Stimulated activated CD8-positive, alpha-beta memory T cell treated with anti-CD3 and anti-CD28 coated beads, Interleukin-7, amount 100 ng/mL, for 48 hours (primary cell): ENCODE measurements at places on chromosomes 16 and 17.

DNA sequence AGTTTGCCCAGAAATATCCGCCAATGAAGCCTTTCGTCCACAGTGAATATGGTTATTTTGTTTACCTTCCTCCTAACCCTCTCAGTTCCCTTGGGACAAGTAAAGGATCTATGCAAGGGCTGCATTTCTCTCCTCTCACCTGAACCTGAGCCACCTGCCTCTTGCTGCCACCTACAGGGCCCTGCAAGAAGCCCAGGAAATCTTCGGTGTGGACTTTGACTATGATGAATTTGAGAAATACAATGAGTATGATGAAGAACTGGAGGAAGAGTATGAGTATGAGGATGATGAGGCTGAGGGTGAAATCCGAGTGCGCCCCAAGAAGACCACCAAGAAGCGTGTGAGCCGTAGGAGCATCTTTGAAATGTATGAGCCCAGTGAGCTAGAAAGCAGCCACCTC, 14.0 kb downstream of the SUPT6H start:
- no peak for DNase-seq

DNA sequence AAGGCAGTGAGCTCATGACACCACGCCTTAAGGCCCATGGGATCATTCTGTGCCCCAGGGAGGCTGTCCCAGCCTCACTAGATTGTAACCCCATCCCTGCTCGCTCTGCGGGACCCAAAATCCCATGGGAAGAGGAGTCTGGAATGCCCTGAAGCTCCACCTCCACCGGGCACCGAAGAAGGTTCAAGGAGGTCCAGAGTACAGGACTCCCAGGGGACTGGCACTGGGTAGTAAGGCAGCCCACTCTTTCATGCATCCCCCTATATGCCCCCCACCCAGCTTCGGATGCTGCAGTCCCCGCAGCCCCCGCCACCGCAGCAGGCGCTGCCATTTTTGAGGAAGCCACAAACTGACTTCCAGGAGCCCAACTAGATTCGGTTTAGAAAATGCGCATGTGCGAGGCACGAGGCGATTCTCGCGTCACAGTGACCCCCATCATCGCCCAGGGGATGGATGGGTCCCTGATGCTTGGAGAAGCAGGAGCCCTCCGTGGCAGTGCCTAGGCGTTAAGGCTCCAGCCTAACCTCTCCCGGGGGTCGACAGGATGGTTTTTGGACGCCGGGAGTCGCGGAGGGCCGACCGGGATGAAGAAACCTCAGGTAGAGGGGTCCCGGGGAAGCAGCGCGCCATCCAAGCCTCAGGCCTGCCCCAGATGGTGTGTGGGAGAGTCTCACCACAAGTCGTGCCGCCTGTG, 1681.0 kb downstream of the TP53TG3F start:
- DNase-seq = no peak

DNA sequence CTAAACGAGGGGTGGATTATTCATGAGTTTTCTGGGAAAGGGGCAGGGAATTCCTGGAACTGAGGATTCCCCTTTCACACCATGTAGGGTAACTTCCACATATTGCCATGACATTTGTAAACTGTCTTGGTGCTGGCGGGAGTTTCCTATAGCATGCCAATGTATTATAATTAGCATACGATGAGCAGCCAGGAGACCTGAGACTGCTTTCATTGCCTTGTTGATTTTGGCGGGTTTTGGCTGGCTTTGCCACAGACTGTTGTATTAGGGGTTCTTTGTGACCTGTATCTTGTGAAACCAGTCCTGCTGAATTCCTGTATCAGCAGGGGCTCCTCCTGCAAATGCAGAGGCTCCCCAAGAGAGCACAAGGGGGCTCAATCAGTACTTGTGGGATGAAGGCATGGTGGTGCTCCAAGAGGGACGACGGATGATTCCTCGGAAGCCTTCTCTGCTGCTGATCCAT, 104.4 kb upstream of the CACNG5 start:
- no peak for DNase-seq

DNA sequence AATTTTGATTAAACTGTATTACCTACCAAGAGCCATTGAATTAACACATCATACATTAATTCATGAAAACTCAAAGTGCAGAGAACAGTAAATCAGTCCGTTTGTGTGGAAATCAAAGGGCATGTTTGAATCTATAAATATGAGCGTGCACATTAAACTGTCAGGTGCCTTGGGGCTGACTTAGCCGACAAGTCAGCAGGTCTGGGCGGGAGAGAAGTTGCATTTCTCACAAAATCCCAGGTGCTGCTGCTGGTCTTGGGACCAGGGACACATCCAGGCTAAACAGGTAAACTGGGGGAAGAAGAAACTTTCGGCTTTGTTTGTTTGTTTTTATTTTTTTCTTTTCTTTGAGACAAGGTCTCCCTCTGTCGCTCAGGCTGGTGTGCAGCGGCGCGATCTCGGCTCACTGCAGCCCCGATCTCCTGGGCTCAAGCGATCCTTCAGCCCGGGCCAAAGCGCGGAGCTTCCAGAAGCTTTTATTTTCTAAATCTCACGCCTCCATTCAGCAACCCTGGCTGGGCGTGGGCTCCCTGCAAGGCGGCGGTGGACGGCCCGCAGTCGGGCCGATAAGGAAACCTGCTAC, 213.9 kb downstream of the MRTFB start:
- DNase-seq = no peak

DNA sequence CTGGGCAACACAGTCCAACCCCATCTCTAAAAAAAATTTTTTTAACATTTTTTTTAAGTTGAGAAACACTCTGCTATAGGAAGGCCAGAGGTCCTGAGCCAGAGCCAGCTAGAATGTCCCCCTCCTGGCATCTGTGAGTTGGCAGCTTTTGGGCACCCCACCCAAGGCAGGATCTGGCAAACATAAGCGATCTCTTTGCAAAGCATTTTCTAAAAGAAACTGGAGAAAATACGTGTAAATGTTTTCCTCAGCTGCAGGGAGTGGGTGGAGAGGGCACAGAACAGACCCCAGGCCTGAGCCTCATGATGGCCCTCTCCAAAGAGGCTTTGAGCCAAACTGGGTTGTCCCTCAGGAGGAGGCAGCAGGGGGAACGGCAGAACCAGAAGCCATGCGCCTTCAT, 11.7 kb downstream of the CAVIN1 start:
- DNase-seq = no peak

DNA sequence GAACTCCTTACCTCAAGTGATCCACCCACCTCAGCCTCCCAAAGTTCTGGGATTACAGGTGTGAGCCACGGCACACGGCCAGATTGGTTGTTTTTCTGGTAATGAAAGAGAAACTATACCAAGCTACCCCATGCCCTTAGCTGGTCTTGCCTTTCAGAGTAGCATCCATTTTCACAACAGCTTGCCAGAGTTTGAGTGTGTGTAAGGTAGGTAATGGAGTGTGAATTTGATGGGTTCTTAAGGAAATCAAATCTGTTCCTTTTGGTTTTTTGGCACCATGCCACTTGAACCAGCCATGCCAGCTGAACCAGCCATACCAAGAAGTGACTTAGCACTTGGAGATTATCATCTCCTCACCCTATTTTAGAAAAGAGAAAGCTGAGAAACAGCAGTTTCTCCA, 5.1 kb downstream of the CALCOCO2 start:
- no peak for DNase-seq

GRCh38 chr16:48647794-48648193, 37.8 kb upstream of the N4BP1 start:
- no peak for DNase-seq

DNA sequence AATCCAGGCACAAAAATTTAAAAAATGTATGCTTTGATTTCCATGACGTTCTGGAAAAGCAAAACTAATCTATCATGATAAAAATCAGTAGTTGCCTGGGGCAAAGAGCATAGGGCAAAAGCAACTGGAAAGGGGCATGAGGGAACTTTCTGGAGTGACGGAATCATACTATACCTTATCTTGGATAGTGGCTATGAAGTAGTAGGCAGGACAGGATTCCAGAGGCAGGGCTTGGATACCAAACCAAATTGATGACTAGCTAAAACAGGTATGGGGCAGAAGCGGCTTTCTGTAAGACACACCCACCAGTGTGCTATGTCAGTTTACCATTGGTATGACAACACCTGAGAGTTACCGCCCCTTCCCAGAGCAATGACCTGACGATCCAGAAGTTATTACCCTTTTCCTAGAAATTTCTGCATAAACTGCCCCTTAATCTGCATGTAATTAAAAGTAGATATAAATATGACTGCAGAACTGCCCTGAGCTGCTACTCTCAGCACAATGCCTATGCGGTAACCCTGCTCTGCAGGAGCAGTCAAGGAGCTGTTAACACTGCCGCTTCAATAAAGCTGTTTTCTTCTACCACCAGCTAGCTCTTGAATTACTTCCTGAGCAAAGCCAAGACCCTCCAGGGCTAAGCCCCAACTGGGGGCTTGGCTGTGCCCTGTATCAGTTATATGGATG, 56.7 kb downstream of the CFDP1 start:
- DNase-seq = no peak

GRCh38 chr17:65047941-65048340, 8.6 kb downstream of the GNA13 start:
- DNase-seq = no peak

GRCh38 chr16:78684030-78684611, 584.7 kb downstream of the WWOX start:
- DNase-seq = no peak

- no peak for DNase-seq
Observed at GRCh38 chr16:85867189-85867588, 31.8 kb upstream of the IRF8 start.

DNA sequence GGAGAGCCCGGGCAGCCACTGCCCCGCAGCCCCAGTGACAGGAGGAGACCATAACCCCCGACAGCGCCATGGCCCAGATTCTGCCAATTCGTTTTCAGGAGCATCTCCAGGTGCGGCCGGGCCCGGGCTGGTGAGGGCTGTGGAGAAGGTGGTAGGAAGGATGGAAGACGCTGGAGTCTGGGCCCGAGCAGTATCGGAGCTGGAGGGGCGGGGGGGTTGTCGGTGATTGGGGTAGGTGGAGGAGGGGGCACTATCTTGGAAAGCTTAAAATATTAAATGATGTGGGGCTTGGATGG, 317 bp downstream of the CLTC start:
- DNase-seq = no peak

GRCh38 chr17:80671039-80671824, 126.6 kb downstream of the RPTOR start:
- no peak for DNase-seq
